Suprapubic skin (tissue), 4 donors: ENCODE measurements at places on chromosomes 2 and 18. TPM values are rescaled to one million over a fixed set of nuclear protein-coding genes. Genes with fewer than 3 reads are reported as not detected.

Gene SLC19A3
- 8.1 TPM for total RNA-seq

DNA sequence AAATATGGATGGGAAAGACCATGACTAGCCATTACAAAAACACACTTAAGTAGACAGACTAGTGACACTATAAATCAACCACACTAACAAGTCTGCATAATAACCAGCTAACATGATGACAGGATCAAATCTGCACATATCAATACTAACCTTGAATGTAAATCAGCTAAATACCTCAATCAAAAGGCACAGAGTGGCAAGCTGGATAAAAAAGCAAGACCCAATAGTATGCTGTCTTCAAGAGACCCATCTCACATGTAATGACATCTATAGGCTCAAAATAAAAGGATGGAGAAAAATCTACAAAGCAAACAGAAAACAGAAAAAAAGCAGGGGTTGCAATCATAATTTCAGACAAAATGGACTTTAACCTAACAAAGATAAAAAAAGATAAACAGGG is 16.3 kb downstream of the PFN4 start:
- no peak for DNase-seq

DNA sequence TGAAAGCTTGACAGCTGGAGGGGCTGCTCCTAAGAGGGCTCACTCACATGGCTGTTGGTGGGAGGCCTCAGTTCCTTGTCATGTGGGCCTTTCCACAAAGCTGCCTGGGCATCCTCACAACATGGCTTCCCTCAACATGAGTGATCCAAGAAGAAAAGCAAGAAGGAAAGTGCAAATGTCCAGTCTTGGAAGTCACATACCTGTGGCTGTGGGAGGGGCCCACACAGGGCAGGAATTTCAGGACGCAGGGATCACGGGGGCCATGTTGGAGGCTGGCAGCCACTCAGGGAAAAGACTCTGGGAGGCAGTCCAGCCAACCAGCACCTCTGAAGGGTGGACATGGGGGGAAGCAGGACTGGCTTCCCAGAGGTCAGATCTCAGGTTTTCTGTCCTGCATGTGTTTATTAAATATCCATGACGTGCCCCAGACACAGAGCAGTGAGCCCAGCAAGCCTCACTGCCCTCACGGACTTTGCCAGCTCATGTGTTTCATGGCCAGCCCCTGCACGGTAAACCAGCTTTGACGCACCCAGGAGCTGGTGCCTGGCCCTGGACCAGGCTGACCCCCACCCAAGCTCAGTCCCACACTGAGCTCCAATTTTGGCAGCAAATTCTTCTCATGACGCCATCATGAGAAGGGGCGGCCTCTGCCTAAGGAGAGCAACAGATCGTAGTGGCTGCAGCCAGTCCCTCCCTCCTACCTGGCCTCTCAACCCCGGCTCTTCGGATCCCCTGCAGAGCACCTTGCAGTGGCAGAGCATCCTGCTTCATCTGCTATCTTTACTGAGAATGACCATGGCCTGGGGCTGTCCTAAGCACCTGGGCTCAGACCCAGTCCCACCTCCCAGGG is 34.7 kb upstream of the GPR17 start:
- DNase-seq, result peak; percentile 65

DNA sequence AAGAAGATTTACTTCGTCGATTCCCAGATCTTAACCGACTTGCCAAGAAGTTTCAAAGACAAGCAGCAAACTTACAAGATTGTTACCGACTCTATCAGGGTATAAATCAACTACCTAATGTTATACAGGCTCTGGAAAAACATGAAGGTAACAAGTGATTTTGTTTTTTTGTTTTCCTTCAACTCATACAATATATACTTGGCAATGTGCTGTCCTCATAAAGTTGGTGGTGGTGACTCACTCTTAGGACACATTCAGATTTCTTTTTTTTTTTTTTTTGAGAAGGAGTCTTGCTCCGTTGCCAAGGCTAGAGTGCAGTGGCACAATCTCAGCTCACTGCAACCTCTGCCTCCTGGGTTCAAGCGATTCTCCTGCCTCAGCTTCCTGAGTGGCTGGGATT is 26.8 kb downstream of the MSH2 start:
- no peak for DNase-seq

DNA sequence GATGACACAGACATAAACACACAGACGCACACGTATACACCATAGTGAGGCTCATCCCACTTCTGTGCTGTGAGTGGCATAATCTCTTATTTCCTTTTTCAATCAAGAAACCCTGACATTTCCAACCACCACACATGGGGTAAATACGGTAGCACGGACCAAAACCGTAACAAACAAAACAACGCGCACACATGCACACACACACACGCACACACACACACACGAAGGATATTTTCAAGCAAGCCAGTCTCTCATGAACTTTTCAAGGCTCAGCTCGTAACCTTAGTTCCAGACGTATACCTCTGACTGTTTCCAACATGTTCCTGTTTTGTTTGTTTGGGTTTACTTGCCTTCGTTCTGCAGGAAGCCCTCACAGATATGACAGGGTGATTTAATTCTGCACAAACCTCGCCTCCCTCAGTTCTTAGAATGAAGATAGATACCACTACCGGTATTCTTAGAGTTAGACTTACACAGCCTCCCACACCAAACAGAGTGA is 119.8 kb downstream of the BCL2 start:
- no peak for DNase-seq

- DNase-seq, result no peak
These were observed 6.1 kb downstream of the SP100 start for GRCh38 chr2:230422149-230422548.
